ENCODE measurements at places on chromosomes 12 and 14.

GRCh38 chr12:126157575-126157966 is 1092.3 kb downstream of the AACS start:
- DNase-seq = no peak

DNA sequence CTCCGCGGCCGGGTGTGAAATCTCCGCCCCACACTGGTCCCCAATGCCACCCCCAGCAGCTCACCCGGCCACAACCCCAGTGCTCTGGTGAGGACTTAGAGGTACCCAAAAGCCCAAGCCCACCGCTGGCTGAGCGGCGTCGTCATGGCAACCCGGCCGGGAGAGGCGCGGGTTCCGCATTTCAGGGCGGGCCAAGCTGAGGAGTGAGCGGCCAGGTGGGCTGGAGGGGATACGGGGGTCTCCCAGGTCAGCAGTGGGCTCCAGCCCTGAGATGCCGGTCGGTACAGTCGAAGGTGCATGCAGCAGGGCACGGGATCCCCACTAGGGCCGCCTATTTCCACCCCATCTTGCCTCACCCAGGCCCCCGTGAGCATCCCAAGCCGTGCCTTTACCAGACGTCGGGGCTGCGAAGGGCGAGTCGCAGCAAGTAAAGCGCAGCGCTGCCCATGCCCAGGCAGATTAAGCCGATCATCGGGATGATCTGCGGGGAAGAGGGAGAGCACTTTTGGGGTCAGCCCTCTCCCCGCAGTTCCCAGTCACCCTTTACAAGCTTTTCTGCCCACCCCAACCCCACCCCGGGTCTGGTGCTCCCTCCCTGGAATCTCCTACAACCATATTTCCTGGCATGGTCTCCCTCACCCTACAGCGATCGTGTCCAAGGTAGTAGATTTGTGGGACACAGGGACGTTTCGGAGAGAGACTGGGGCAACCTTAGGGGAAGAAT is 6.9 kb downstream of the SHMT2 start:
- no peak for DNase-seq

DNA sequence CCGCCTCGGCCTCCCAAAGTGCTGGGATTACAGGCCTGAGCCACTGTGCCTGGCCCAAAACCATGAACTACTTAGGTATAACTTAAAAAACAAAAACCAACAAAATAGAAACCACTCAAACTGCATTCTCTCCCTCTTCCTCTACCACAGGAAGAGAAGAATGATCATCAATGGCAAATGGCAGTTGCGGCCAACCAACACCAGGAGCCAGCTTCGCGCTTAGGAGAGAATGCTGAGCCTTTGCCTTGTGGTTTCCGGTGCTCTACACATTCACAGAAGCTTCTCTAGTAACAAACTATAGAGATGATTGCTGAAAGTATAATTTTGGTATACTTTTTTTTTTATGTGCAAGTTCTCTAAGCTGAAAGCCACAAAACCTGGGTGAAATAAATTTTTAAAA is 17.1 kb downstream of the CATSPERB start:
- DNase-seq = no peak

- DNase-seq = no peak
These were observed 22.2 kb downstream of the GSC start for GRCh38 chr14:94747739-94748138.

GRCh38 chr12:50627491-50627890 is 122.7 kb downstream of the DIP2B start:
- DNase-seq = no peak

DNA sequence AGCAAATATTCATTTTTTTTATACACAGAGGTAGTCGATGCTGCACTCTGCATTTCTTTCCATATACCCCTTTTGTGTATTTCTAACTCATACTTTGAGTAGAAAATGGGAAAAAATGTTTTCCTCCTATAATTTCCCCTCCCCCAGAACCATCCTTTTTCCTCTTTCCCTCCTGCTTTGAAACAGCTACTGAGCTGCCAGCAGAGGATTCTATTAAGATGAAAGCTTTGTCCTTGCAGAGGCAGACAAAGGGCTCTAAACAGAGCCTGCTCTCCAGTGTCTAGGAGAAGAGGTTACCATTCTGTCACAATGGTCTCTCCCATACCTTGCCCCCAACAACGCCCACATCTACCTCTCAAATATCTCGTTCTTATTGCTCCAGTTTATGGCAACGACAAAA is 74.6 kb upstream of the OSBPL8 start:
- no peak for DNase-seq

GRCh38 chr14:53814392-53814791 is 142.2 kb downstream of the BMP4 start:
- DNase-seq = no peak

- no peak for DNase-seq
These were observed 31.4 kb downstream of the VWF start for GRCh38 chr12:6092784-6093722.

DNA sequence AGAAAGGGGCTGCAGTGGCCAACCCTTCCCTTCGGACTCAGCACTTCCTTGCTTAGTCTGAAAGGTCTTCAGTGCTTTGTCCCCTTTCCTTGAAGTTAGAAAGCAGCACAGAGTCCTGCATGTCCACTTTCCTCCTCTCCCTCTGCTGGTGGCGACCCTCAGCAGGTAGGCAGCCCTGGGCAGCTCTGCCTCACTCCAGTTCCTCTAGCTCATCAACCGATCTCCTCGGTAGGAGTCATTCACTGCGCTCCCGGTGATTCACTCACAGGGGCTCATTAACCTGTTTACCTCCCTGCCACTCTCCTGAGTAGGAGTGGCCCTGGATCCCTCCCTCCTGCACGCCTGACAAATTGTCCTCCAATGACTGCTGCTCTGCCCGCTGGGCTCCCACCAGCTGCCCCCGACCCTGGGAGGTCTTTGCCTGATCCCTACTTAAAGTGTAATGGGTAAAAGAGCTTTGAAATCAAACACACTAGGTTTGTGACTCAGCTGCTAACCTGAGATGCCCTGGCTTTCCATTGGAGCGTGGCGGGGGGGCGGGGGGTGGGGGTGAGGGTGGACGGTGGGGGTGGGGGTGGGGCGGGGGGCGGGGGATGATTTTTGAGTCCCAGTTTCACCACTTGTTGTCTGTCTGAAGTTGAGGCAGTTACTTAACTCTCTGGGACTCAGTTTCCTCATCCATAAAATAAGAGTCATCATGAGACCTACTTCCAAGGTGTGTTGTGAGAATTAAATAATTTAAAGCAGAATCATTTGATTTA is 4.2 kb downstream of the SCNN1A start:
- no peak for DNase-seq

GRCh38 chr14:56300495-56300894 is 182.3 kb downstream of the PELI2 start:
- no peak for DNase-seq
